ENCODE measurements at places on chromosomes 6 and 20.
A peak's percentile ranks its signal among the peaks of the same experiment; 100 is the strongest.

DNA sequence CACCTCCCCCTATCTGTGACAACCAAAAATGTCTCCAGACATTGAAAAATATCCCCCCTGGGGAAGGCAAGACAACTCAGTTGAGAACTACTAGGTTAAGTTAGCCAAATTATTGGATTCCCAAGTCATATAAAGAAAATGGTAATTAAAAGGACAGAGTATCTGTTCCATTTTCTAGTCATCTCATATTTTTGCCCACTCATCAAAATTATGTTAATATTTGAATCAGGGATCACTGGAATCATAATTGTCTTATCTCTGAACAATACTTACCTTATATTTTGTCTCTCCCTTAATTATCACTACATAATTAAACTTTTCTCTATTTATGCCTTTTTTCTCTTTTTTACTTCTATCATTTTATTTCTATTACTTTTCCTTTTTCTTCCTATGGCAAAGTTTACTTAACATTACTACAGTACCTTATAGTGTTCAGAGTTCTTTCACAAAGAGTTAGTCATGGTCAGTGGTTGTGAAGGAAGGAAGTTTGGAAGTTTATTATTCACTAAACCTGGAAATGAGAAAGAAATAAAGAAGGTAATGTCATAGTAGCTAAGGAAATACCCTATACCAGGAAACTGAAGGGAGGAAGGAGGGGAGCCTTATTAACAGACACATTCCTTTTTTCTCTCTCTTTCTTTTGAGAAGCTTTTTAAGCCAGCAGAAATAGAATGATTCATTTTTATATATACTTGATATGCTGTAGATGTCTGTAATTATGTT is 332.9 kb downstream of the COL12A1 start:
- DNase-seq = no peak

- no peak for DNase-seq
Observed at GRCh38 chr6:71197267-71197666, 91.3 kb upstream of the OGFRL1 start.

GRCh38 chr6:56752009-56752408 is 109.3 kb upstream of the DST start:
- peak; percentile 36 for DNase-seq

DNA sequence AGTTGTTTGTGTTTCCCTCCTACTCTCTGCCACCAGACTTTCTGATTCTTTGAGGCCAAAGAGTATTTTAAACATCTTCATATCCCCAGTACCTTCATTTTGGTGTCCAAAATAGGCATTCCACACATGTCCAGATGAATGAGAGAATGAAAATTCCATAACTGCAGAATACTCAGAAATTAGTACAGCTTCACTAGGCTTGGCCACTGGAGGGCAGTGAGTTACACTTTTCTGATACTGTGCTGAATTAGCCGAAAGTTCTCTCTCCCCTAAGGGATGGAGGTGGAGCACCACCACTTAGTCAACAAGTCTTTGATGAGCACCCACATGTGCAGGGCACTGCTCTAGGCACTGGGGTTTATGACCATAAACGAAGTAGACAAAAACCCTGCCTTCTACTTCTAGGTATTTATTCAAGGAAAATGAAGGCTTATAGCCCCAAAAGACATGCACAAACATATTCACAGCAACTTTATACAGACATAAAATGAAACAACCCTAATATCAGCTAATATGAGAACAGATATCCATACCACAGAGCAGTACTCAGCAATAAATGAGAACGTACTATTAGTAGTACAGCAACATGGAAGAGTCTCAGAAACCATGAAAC is 46.1 kb upstream of the TMEM217 start:
- peak; percentile 73 for DNase-seq

- no peak for DNase-seq
Observed at GRCh38 chr20:23519556-23519955, 28.6 kb downstream of the CST8 start.
